ENCODE measurements at places on chromosomes 16 and 17.

GRCh38 chr17:74126959-74127358, 76.5 kb upstream of the RPL38 start:
- no peak overlapping the region for H3K27ac ChIP-seq
- no peak for DNase-seq
- no peak overlapping the region for H3K4me3 ChIP-seq
- no peaks in the 10 kb centered on the region for H3K36me3 ChIP-seq

- peaks cover 9% of the 10 kb centered on the region for H3K27me3 ChIP-seq
- no peaks in the 10 kb centered on the region for H3K4me1 ChIP-seq
- H3K36me3 ChIP-seq, result no peaks in the 10 kb centered on the region
- H3K4me3 ChIP-seq, result no peak overlapping the region
- no peak overlapping the region for H3K27ac ChIP-seq
These were observed 48.9 kb upstream of the HAPSTR1 start for GRCh38 chr16:9042533-9042932.

DNA sequence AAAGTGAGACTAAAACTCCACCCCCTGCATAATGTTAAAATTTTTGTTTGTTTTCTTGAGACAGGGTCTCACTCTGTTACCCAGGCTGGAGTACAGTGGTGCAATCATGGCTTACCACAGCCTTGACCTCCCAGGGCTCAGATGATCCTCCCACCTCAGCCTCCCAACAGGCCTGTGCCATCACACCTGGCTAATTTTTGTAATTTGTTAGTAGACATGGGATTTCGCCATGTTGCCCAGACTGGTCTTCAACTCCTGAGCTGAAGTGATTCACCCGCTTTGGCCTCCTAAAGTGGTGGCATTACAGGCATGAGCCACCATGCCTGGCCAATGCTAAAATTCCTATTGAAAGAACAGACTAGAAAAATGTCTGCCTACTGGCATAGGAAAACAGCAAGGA, 103.8 kb downstream of the TRIM37 start:
- no peak overlapping the region for H3K27ac ChIP-seq
- peaks cover 24% of the 10 kb centered on the region for H3K4me1 ChIP-seq
- no peak for DNase-seq
- H3K36me3 ChIP-seq, result peaks cover 17% of the 10 kb centered on the region
- H3K27me3 ChIP-seq, result no peaks in the 10 kb centered on the region

DNA sequence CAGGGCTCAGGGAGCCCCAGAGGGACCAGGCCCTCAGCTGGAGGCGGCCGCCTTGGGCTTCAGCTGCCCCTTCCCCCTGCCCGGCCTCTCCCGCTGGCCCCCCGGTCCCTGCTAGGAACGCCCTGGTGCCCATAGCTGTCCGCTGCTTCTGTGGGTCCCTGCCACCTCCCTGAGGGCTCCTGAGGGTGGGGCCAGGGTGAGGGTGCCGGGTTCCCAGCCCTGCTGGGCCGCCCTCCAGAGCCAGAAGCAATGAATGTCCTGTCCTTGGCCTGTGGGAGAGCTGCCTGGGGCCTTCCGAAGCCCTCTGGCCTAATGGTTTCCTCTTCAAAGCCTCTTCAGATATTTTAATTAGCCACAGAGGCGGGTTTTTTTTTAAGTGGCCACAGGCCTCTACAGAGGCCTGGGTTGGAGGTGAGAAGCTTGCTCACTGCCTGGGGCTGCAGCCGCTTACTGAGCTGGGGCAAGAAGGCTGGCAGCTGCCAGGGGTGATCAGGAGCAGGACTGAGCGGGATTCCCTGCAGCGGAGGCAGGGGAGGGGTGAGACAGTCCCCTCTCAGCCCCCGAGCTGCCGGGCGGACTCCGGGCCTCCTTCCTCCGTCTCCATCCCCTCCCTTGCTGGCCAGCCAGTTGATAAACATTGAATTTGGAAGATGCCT, 9.9 kb downstream of the CENPX start:
- no peaks in the 10 kb centered on the region for H3K4me1 ChIP-seq
- H3K27me3 ChIP-seq, result no peaks in the 10 kb centered on the region
- H3K36me3 ChIP-seq, result no peaks in the 10 kb centered on the region
- H3K27ac ChIP-seq, result no peak overlapping the region

DNA sequence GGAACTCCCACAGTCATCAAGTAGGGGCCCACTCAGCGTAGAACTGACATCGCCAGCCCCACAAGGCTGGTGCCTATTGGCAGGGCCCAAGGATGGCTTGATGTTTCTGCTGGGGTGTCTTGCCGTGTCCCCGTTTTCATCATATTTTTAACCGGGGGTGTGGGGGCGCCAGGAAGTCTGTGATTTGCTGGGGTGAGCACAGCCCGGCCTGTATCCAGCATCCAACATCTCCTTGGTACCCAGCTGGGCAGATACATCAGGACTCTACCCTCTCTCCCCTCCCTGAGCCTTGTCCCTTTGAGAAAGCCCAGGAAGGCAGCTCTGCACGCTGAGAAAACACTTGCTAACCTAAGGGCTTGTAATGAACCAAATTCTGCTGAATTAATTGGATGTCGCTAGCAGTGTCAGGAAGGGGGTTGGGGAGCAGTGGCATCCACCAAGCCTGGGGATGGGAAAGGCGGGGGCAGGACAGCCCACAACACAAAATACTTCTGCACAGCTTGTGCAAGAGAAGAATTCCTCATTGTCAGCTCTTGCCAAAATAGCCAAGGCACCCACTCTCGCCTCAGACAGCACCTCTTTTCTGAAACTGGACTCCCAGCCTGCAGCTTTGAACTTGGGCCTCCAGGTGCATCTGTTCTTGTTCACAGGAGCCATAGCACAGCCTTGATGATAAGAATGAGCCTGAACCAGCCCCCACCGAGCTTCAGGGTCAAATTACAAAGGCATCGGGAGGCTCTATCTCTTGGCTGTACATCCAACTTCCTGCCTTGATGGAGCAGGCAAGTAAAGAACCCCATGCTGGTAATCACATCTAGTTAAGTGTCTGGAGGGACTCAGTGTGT, 63.7 kb upstream of the LYRM9 start:
- no peaks in the 10 kb centered on the region for H3K4me1 ChIP-seq
- peaks cover 9% of the 10 kb centered on the region for H3K27me3 ChIP-seq
- no peaks in the 10 kb centered on the region for H3K36me3 ChIP-seq
- no peak overlapping the region for H3K4me3 ChIP-seq
- H3K27ac ChIP-seq, result no peak overlapping the region
- DNase-seq, result no peak

DNA sequence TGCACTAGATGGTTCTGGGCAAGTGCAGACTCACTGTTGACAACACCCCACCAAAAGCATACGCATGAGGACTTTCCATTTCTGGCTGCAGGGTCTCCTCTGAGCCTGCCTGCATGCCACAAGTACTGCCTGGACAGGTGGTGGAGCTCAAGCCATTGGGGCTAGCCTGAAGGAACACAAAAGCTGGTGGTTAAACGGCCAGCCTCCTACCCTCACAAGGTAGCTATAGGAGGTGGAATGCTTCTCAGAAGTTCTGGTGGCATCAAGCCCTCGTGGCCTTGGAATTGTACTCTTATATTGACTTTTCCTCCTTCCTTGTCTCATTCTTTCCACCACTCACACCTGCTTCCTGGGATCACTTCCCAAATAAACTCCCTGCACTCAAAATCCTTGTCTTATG, 56.6 kb upstream of the BCAR1 start:
- H3K27me3 ChIP-seq, result peaks cover 5% of the 10 kb centered on the region
- DNase-seq, result no peak
- peaks cover 11% of the 10 kb centered on the region for H3K36me3 ChIP-seq
- H3K4me3 ChIP-seq, result no peak overlapping the region
- peaks cover 18% of the 10 kb centered on the region for H3K4me1 ChIP-seq
- no peak overlapping the region for H3K27ac ChIP-seq

- no peaks in the 10 kb centered on the region for H3K36me3 ChIP-seq
- H3K27ac ChIP-seq, result peak overlapping the region; percentile 87
- DNase-seq, result peak; percentile 60
- H3K27me3 ChIP-seq, result no peaks in the 10 kb centered on the region
These were observed 488 bp downstream of the SPSB3 start for GRCh38 chr16:1781758-1782407.

DNA sequence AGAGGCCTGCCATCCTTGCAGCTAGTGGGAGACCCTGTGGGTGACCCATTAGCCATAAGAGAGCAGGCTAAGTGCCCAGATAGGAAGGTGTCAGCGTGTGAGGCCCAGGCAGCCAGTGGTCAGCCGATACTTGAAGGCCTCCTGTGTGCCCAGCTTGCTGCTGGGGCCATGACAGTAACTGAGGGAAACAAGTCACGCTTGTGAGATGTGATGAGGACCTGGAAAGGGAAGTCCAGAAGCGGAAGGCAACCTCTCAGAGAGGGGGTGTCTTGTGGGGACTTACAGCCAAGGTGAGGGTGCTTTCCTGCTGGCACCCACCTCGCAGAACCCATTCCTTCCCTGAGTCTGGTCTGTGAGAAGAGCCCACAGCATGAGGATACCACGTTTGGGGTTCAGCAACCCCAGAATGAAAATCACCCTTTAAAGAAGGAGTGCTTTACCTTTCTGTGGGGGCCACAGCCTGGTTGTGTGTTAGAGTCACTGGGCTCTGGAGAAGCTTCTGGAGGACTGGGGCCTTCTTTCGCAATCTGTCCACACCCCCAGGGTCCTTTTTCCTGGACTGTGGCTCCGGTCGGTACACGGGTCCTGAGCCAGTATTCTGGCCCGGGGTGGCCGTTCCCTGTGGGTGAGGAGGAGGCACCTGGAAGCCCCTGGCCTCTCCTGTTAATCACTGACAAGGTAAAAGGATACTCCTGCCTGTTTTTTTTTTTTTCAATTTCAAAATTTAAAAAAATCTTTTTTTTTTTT, 53.9 kb downstream of the PLCG2 start:
- no peak for DNase-seq
- H3K27ac ChIP-seq, result no peak overlapping the region
- peaks cover 18% of the 10 kb centered on the region for H3K27me3 ChIP-seq
- no peaks in the 10 kb centered on the region for H3K36me3 ChIP-seq
- peaks cover 18% of the 10 kb centered on the region for H3K4me1 ChIP-seq

- no peaks in the 10 kb centered on the region for H3K4me1 ChIP-seq
- H3K4me3 ChIP-seq, result no peak overlapping the region
- H3K27me3 ChIP-seq, result no peaks in the 10 kb centered on the region
- H3K36me3 ChIP-seq, result peaks cover 9% of the 10 kb centered on the region
- DNase-seq, result no peak
These were observed 8.8 kb upstream of the DNASE1 start for GRCh38 chr16:3645504-3646347.

DNA sequence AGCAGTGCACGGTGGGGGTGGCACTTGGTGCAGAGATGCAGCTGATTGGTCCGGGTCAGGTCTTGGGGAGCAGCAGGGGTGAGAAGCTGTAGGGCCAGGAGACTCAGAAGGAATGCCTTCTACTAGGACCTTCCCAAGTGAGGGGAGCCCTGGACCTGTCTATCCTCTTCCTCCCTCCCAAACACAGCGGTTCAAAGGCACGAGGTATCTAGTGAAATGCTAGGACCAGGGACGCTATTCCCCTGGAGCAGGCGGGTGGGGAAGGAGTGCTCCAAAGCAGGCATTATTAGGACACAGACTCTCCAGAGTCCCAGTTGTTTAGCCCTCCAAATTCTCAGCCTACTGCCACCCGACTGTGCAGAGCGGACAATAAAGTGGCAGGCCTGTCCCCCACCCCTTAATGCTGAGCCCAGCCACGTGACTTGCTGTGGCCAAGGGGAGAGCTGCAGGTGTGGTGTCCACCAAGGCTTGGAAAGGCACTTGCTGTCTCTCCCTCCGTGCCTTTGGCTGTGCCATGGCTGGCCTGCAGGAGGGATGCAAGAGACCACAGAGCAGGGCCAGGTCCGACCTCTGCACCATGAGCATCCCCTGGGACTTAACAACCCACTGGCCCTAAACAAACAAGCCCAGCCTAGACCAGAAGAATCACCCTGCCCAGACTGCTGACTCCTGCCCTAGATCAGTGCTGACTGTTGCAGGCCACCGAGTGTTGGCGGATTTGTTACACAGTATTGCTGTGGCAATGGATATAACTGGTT, 97.2 kb downstream of the TBC1D16 start:
- peaks cover 70% of the 10 kb centered on the region for H3K27me3 ChIP-seq
- no peaks in the 10 kb centered on the region for H3K36me3 ChIP-seq
- no peak for DNase-seq
- no peak overlapping the region for H3K4me3 ChIP-seq

GRCh38 chr17:534071-534691, 180.5 kb downstream of the VPS53 start:
- H3K4me3 ChIP-seq, result no peak overlapping the region
- no peak for DNase-seq
- peaks cover 46% of the 10 kb centered on the region for H3K36me3 ChIP-seq

DNA sequence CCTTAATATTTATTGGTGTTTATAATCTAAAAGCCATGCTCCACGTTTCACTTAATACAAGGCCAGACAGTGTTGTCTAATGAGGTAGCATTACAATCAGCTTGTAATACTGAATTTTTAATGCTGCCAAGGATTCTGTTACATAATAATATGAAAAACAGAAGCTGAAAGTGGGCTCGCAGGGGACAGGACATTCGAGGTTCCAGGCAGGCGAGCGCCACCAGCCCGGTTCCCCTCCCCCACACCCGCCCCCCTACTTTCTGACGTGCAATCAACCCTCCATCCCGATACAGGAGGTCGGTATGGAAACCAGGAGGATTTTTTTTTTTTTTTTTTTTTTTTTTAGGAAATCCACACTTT, 6.2 kb upstream of the ZFHX3 start:
- no peak overlapping the region for H3K4me3 ChIP-seq
- H3K27me3 ChIP-seq, result peaks cover 7% of the 10 kb centered on the region
- peaks cover 33% of the 10 kb centered on the region for H3K4me1 ChIP-seq

GRCh38 chr17:48776602-48777001, 40.4 kb downstream of the TTLL6 start:
- H3K27ac ChIP-seq, result no peak overlapping the region
- H3K27me3 ChIP-seq, result peaks cover 48% of the 10 kb centered on the region
- no peak for DNase-seq
- H3K4me3 ChIP-seq, result no peak overlapping the region
- no peaks in the 10 kb centered on the region for H3K36me3 ChIP-seq

DNA sequence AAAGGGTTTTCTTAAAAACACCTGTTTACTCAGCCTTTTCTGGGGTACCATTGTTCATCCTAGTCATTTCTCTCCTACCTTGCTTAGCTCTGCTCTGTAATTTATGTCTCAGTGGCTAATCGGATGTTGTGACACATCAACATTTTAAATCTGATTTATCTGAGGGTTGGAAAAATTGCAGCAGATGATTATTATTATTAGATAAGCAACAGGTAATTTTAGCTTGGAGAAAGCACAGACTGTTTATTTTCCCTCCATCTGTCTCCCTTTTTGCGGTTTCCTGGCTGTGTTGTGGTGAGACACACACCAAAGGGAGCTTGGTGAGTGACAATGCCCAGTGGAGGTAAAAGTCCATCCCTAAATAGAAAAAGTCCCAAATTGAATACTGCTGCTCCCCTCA, 389.9 kb downstream of the UTP18 start:
- DNase-seq, result no peak
- no peaks in the 10 kb centered on the region for H3K4me1 ChIP-seq
- H3K27me3 ChIP-seq, result peaks cover 17% of the 10 kb centered on the region
- H3K36me3 ChIP-seq, result no peaks in the 10 kb centered on the region
- no peak overlapping the region for H3K27ac ChIP-seq

GRCh38 chr16:11327277-11328171, 17.7 kb upstream of the RMI2 start:
- H3K27ac ChIP-seq, result peak overlapping the region; percentile 89
- peaks cover 13% of the 10 kb centered on the region for H3K36me3 ChIP-seq
- peak; percentile 39 for DNase-seq
- no peaks in the 10 kb centered on the region for H3K27me3 ChIP-seq
- peaks cover 77% of the 10 kb centered on the region for H3K4me1 ChIP-seq
- H3K4me3 ChIP-seq, result peak overlapping the region; percentile 66

Measured in activated naive CD4-positive, alpha-beta T cell treated with anti-CD3 and anti-CD28 coated beads, Interleukin-2, amount 10 ng/mL, durations not matched to agents 7 days and 5 days (primary cell).